KG1 (cell line): ENCODE measurements at places on chromosomes 5 and 9.

GRCh38 chr9:119289740-119290433, 79.3 kb downstream of the BRINP1 start:
- peak; percentile 19 for DNase-seq

GRCh38 chr5:963310-963672, 45.3 kb upstream of the NKD2 start:
- no peak for DNase-seq

DNA sequence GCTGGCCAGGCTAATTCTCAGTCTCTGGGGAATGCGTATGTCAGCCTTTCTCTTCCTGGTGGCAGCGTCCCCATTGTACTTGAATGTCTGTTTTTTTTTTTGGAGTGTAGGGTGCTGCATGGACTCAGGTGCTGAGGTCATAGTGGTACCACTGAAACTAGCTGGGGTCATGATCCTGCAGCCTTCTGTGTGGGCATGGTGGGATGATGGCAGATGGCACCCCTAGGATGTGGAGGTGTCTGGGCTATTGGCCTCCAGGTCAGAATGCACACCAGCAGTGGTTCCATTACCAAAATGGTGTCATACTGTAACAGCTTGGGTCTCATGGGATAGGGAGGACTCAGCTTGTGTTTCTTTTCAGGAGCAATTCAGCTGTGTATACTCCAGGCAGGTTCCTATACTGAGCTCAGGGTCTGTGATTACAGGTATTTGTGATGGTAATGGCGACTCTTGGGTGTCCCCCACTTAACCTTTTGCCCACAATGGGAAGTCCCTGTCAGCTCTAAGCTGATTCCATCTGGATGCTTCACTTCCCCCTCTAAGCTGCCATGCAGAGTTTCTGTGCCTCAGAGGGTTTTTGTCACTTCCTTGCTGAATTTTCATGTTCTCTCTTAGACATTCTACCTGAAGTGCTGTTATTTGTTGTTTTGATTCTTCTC, 17.9 kb downstream of the HSD17B4 start:
- DNase-seq, result no peak

GRCh38 chr5:142669477-142669876, 16.4 kb downstream of the FGF1 start:
- DNase-seq, result no peak

DNA sequence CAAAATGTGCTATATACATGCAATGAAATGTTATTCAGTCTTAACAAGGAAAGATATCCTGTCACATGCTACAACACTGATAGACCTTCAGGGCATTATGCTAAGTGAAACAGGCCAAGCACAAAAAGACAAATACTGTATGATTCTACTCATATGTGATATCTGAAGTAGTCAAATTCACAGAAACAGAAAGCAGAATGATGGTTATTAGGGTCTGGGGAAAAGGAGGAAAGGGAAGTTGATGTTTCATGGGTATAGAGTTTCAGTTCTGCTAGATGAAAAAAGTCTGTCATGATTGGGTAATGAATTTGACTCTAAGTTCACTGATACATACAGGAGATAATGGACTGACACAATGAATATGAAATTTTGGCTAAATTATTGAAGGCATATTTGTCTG, 11.2 kb upstream of the RIC1 start:
- DNase-seq, result no peak

GRCh38 chr5:32031089-32031488, 143.0 kb downstream of the GOLPH3 start:
- DNase-seq, result no peak

GRCh38 chr5:125450771-125451170, 704.3 kb upstream of the ZNF608 start:
- DNase-seq, result no peak

DNA sequence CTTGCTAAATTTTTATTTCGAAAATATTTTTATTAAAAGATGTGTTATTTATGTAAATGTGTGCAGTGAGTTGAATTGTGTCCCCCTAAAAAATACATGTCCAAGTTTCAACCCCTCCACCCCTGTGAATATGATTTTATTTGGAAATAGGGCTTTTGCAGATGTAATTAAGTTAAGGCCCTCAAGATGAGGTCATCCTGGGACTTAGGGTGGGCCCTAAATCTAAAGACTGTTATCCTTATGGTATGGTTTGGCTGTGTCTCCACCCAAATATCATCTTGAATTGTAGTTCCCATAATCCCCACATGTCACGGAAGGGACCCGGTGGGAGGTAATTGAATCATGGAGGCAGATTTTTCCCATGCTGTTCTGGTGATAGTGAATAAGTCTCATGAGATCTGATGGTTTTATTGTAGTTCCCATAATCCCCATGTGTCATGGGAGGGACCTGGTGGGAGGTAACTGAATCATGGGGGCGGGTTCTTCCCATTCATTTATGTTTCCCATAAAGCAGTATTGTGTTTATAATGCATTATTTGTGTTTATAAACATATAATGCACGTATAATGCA, 1.5 kb upstream of the TMED7 start:
- DNase-seq, result no peak

- no peak for DNase-seq
These were observed 1.1 kb upstream of the SPRY4 start for GRCh38 chr5:142325725-142326479.

DNA sequence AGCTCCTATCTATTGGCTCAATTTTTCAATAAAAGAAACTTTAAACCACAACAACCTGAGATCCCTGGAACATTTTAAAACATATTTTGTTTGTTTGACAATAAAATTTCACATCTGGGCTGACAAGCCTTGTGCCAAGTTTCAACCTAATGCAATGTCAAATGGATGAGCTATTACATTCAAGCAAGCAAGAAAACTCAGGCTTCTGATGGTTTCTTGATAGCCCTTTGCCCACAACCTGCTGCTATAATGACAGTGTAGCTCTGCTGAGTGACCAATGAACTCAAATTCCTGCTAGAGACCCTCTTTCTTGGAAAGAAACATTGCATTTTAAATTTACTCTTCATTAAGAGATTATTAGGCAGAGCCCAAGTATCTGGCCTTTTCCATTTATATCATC, 472.9 kb downstream of the ARHGEF28 start:
- no peak for DNase-seq

DNA sequence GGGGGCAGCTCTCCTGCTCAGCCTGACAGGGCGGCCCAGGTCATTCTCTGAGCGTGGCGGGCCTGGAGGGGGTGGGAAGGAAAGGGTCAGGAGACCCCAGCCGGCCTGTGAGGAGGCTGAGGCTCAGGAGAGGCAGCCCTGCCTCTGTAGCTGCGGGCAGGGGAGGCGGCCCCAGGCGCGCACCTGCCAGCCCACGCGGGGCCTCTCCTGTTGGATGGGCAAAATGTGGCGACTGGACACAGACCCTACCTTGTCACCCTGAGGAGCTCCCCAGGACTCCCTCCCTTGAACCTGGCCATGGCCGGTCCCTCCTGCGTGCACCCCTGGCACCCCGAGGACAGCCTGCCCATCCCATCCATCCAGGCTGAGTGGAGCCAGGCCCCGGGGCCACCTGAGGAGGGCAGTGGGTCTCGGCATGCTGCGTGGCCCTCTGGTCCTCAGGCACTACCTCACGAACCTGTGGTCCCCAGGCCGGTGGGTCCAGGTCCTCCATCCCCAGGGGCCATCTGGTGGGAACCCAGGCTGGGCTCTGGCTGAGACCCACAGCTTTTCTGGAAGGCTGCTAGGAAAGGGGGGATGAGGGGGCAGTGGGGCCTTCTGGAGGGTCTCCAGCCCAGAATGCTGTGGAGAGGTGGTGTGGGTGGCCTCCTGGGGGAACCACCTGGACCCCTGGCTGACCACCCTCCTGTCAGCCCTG, 15.1 kb upstream of the NRARP start:
- DNase-seq, result no peak

GRCh38 chr9:111914749-111915424, 18.3 kb downstream of the UGCG start:
- DNase-seq, result no peak

- DNase-seq, result no peak
These were observed 34.4 kb upstream of the NSMF start for GRCh38 chr9:137493364-137494103.

- no peak for DNase-seq
These were observed 66.9 kb downstream of the FER start for GRCh38 chr5:108814551-108814950.

- DNase-seq, result no peak
These were observed 22.6 kb upstream of the NADK2 start for GRCh38 chr5:36264202-36264760.

GRCh38 chr5:110768138-110768860, 29.5 kb downstream of the SLC25A46 start:
- DNase-seq, result no peak

GRCh38 chr5:97229688-97230285, 46.7 kb upstream of the RIOK2 start:
- DNase-seq, result no peak

GRCh38 chr9:18893491-18893890, 139.5 kb downstream of the SAXO1 start:
- DNase-seq, result no peak

DNA sequence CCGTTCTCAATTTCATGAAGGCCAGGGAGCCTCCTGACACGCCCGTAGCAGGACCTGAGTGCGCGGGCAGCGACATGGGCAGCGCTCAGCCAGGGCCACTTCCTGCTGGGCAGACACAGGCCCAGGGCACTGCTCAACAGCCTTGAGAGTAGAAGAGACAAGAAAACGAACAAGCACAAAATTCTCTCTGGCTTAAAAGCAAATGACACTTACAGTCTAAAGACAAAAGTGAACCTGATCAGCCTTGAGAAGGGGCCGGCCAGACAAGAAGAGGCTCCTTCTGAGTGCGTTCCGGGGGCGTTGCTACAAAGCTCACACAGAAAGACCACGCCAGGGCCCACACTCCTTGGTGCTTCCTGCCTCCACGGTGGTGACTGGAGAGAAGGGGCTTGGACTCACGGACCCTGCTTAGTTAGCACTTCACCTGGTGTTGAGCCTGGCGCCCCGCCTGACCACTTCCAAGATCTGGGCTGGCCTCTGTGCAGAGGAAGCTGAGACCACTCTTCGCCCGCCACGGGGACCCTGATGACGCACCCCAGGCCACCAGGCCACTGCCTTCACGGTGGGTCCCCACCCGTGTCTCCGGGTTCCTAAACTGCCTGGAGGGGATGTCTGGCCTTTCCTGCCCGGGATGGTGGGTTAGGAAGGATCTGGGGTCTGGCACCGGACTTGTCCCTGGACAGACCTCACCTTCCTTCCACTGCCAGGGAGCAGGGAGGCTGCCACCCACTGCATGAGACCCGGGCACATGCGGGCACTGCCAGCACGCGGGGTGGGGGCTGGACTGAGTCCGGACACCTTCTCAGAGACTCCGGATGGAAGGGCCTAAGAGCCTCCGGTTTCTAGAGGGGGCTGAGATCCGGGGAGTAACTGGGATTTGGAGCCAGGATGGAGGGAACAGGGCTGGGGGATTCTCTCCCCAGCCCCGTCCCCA, 1.3 kb downstream of the SLC12A7 start:
- DNase-seq, result peak; percentile 27

- DNase-seq, result no peak
These were observed 384.4 kb upstream of the PDE4D start for GRCh38 chr5:60277941-60278340.

GRCh38 chr5:15501091-15501791, 1.3 kb downstream of the FBXL7 start:
- DNase-seq, result no peak

- DNase-seq, result no peak
These were observed 267.7 kb downstream of the ADAMTS6 start for GRCh38 chr5:65213921-65214525.

DNA sequence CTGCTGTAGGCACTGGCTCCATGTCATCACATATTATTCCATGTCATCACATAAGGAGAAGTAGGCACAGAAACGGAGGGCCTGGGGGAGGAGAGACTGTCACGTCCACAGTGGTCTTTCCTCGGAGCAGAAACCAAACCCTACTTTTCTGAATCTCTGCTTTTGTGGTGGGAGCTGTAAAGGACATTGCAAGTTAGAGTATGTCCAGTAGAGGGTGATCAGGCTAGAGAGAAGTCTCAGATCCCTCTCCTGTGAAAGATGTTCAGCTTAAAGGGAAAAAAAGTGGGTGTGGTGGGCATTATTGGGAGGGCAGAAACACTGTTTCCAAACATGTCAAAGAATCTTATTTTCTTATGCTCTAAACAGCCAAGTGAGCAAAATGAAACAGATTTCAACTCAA, 19.4 kb upstream of the FBP2 start:
- DNase-seq, result no peak
